SW480 (cell line): ENCODE measurements at places on chromosomes 6 and 20.

- no peak for DNase-seq
Measured at GRCh38 chr20:12395760-12396159, 478.1 kb downstream of the BTBD3 start.

DNA sequence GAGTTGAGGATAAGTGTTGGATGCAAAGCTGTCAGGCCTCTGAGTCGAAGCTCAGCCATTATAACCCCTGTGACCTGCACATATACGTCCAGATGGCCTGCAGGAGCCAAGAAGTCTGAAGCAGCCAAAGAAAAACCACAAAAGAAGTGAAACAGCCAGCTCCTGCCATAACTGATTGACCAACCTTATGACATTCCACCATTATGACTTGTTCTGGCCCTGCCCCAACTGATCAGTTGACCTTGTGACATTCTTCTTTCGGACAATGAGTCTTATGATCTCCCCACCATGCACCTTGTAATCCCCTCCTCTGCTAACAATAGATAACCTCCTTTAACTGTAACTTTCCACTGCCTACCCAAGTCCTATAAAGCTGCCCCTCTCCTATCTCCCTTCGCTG is 133.7 kb upstream of the AGPAT4 start:
- no peak for DNase-seq

DNA sequence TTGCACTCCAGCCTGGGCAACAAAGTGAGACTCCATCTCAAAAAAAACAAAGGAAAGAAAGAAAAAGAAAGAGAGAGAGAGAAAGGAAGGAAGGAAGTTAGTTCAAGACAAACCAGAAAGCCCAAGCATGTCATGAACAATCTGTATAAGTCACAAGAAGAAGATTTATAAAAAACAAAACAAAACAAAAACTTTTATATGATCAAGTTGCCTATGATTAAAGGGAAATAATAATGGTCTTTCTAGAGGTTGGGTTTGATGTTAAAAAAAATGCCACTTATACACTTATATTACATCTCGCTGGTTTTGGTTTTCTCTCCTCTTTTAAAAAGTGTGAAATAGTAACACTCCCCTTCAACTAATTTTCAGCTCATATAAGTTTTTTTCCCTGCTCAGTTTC is 146.2 kb upstream of the CARMIL1 start:
- no peak for DNase-seq

- DNase-seq = no peak
Measured at GRCh38 chr20:21622097-21622857, 83.2 kb upstream of the PAX1 start.

- no peak for DNase-seq
Measured at GRCh38 chr6:115120391-115120790, 777.6 kb upstream of the HS3ST5 start.

GRCh38 chr6:43283514-43283901 is 14.6 kb upstream of the SLC22A7 start:
- no peak for DNase-seq

DNA sequence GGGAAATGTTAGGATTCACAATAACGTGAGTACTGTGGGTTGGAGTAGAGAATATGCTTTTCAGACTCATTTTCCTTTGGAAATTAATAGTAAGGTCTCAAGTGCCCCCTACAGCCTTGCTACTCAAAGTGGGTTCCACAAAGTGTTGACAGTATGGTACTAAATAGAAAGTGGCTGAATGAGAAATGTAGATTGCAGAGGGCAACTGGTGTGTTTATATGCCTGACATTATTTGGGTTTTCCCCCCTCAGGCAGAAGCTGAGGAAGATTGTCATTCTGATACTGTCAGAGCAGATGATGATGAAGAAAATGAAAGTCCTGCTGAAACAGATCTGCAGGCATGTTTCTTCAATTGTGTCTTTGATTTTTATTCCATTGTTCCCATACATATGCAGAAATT is 5.6 kb downstream of the FBXO9 start:
- no peak for DNase-seq

GRCh38 chr20:50708845-50709635 is 17.7 kb upstream of the RIPOR3 start:
- DNase-seq = no peak

DNA sequence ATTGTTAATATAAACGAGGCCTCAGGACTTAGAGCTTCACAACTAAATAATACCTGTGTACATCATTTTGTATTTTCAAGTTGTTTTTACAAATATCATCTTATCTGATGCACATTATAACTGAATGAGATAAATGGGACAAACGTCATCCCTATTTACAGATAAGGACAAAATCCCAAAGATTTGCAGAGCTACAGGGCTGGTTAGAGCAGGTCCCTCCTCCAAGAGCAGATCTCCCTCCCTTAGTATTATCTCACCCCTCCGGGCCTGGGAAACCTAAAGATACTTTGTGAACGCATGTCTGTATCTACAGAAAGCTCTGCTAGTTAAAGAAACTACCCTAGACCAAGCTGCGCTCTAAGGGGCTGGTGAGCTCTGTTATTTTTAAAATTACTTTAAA is 130.4 kb upstream of the PROKR2 start:
- DNase-seq = no peak

DNA sequence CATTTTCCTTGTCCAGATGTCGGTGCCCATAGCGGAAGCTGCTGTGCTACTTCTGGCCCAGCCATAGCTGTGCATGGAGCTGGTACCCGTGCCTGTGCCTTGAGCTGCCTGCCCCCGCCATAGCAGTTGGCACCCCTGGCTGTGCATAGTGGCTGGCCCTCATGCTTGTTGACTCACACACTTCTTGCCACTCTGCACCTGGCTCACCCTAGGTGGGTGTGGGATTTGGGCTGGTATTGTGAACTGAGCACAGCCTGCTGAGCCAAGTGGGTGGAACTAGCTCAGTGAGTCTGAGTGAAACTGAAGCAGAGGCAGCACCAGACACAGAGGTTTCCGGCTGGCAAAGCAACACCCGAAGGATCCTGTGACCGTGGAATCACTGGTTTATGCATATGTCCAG is 689.5 kb upstream of the EYS start:
- DNase-seq = no peak
